ENCODE measurements at places on chromosomes 7 and 10.
A peak's percentile ranks its signal among the peaks of the same experiment; 100 is the strongest.

- DNase-seq: no peak
These were observed 8.0 kb downstream of the GRIFIN start for GRCh38 chr7:2468227-2468626.

GRCh38 chr7:30201161-30201666 lies 66.4 kb downstream of the MTURN start:
- no peak for DNase-seq

DNA sequence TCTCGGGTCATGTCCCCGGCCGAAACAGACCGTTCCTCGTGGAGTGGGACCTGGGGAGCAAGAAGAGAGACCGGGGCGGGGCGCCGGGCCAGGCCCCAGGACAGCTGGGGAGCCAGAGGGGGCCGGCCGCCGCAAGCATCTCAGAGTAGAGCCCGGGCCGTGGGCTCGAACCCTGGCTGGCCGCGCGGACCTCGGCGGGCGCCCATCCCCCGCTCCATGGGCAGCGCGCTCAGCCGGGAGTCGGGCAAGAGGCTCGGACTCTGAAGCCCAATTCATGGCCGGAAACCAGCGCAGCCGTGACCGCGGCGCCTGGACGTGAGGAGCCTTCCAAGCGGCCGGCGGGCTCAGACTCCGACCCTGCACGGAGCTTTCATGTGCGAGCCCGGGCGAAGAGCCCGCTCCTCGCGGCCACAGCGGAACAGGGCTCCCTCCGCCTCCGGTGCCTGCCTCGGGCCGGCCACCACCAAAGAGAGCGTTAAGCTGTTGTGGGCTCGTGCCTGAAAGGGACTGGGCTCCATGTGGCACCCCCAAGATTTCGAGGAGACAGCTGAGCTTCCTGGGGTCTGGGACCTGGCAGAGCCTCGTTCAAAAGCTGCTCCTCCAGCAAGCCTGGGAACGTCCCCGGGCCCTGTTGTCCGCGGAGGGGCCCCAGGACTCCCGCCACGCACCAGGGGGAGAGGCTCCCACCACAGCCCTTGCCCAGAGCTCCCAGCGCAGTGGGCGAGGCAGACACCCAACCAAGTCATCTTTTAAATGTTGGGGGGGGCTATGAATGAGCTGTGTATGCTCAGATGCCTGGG lies 757 bp upstream of the GRID1 start:
- DNase-seq: no peak

DNA sequence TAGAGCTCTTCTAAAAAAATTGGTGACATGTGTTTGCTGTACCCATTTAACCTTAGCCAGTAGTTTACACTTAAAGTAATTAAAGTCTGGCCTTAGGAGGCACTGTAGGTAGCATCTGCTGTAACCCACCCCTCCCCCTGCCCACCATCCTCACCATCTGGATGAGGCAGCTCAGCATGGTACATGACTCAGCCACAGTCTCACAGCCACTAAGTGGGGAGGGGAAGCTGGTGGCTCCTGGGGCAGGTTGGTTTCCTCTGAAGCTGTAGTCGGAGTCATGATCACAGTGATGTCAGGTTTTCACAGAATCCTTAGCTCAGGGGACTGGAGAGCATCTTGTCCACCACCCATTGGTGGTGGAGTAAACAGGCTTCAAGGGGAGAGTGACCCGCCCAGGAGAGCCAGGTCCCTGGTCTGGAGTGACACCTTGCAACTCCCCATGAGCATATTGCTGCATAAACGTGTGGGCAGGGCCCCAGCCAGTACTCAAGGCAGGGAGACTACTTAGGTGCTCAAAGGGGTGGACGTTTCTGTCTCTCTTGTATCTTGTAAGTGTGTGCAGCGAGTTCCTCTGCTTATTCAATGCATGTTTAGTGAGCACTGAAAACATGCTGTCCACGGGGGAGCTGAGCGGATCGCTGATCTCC lies 125.9 kb downstream of the GRK5 start:
- no peak for DNase-seq

- DNase-seq: peak; percentile 87
These were observed at the start of gene HOXA5 for GRCh38 chr7:27143023-27143949. Gene HOXA5 (minus strand): TSS chr7:27143681. CDS start chr7:27143607, 74 bp downstream.

GRCh38 chr10:62183857-62184795 lies 84.5 kb downstream of the RTKN2 start:
- no peak for DNase-seq

Data from progenitor cell of endocrine pancreas (in vitro differentiated cells).